T-cell (primary cell): ENCODE measurements at places on chromosomes 4 and X.
A peak's percentile ranks its signal among the peaks of the same experiment; 100 is the strongest.

DNA sequence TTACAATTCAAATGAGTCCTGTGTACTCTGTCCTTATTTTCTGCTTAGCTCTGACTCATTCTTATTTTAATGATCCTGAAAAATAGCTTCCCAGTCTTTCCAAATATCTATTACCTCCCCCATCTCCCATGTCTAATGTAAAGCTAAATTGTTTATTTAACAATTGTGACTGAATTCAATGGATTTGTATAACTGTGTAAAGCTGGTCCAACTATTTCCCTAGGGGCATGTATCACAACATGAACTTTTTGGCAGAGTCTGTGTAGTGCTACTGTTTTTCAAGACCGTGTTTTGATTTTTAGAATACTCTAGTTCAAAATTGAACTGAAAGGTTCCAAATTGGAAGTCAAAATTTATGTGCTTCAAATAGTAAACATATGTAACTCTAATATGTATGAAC is 67.8 kb downstream of the SPCS3 start:
- no peak for DNase-seq

DNA sequence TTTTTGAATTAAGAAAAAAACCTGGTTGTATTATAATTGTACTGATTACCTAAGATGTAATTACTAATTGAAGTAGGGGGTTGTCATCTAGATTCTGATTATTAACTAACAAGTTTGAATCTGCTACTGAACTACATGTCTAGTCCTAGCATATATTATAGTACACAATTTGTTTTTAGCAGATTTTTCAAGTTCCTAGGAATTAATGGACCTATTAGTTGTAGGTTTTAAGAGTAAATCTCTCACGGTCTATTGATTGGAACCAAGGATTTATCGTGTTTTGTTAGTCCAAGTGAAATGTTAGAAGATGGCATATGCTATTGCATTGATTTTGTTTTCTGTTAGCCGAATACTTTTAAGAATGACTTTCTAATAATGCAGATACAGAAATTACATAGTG is 20.8 kb downstream of the PTPN13 start:
- no peak for DNase-seq

GRCh38 chr4:55592014-55592413 is at the start of gene PDCL2:
Gene PDCL2 (minus strand): TSS chr4:55592245. CDS start chr4:55592109, 136 bp downstream.
- DNase-seq: no peak

DNA sequence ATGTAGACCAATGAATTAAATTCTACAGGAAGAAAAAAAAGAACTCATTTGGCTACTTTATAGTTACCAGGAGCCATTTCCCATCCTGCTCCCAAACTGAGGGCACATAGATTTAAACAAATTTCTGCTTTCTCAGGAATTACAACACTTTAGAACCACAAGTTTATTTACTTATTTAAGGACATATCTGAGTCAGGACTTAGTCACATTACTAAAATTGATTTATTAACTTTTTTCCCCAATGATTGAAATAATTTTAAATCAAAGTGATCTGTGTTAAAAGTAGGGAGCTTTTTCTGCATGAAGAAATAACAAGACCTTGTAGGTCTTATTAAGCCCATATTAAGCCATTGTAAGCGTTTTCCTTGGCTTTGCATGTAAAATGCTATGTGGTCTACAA is 291.0 kb upstream of the HAND2 start:
- no peak for DNase-seq

- DNase-seq: no peak
These were observed 851.4 kb downstream of the TRAM1L1 start for GRCh38 chr4:116233971-116234370.

- DNase-seq: no peak
These were observed 49.7 kb downstream of the RAP1GDS1 start for GRCh38 chr4:98310867-98311266.

- peak; percentile 72 for DNase-seq
These were observed at the start of gene SPIN2B for GRCh38 chrX:57121162-57121755. Gene SPIN2B (minus strand): TSS chrX:57121548.

GRCh38 chr4:98480535-98480934 is 177.9 kb downstream of the TSPAN5 start:
- no peak for DNase-seq

GRCh38 chr4:183816882-183817509 is 88.1 kb upstream of the STOX2 start:
- DNase-seq: no peak

GRCh38 chr4:89242216-89242615 is 65.4 kb downstream of the GPRIN3 start:
- no peak for DNase-seq

DNA sequence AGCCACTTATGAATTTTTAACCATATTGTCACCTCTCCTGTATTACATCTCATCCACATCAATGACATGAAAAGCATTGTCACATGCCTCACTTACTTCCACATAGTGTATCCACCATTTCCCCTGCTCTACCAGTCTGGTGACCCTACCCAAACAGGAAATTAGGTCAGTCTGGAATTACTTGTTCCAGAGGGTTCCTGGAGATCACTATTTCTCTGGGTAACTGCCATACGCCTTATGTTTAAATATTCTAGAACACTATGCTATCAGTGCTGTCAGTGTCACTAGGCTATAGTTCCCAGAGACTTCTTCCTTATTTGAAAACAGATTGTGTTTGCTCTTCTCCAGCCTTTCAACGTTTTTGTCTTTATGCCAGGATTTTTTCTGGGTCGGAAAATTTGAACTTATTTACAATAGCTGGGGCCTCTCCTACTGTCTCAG is 15.0 kb downstream of the SRPX2 start:
- DNase-seq: no peak

DNA sequence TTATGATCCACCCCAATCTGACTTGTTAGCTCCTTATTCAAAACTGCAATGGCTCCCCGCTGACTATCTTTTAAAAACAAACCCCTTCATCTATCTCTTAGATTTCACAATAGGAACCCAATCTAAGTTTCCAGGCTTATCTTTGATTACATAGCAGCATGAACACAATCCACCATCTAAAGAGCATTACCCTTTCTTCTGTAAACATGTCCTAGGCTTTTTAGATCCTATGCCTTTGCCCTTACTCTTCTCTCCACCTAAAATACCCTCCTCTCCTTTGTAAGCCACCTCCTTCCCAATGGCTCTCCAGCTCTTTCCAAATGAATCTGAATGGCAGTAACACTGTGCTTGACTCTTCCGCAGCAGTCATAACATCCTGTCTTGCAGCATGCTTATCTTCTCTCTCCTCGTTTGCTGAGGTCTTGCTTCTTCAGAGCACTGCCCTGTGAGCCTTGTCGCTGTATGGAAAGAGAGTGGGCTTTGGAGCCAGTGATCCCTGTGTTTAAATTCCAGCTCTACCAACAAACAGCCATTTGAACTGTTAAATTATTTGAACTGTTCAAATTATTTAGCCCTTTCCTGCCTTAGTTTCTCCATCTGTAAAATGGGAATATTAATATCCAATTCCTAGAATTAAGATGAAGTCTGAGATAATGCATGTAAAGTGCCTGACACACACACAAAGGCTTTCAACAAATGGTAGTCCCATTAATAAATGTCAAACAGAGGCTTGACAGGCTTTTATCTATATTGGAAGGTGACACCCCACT is 16.2 kb upstream of the TSPAN5 start:
- DNase-seq: no peak

DNA sequence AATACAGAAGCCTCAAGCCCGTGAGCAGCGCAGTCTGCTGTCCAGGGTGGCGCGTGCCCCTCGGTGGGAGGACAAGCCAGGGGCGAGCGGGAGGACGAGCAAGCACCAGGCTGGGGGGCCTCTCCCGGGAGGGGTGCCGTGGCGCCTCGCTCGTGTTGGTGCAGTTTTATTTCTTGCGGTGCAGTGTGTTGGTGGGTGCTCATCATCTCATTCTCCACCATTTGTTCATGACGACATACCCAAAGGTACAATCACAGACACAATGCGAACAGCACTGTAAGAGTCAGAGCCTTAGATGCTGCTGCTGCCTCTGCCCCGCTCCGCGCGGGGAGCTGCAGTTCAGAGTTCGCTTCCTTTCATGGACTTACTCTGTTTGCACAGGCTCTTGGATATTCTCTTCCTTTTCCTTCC is 30.3 kb downstream of the RGS12 start:
- no peak for DNase-seq

GRCh38 chrX:68049466-68049865 is 383.8 kb downstream of the OPHN1 start:
- DNase-seq: no peak

GRCh38 chr4:90844241-90844640 is 717.0 kb downstream of the CCSER1 start:
- DNase-seq: no peak

DNA sequence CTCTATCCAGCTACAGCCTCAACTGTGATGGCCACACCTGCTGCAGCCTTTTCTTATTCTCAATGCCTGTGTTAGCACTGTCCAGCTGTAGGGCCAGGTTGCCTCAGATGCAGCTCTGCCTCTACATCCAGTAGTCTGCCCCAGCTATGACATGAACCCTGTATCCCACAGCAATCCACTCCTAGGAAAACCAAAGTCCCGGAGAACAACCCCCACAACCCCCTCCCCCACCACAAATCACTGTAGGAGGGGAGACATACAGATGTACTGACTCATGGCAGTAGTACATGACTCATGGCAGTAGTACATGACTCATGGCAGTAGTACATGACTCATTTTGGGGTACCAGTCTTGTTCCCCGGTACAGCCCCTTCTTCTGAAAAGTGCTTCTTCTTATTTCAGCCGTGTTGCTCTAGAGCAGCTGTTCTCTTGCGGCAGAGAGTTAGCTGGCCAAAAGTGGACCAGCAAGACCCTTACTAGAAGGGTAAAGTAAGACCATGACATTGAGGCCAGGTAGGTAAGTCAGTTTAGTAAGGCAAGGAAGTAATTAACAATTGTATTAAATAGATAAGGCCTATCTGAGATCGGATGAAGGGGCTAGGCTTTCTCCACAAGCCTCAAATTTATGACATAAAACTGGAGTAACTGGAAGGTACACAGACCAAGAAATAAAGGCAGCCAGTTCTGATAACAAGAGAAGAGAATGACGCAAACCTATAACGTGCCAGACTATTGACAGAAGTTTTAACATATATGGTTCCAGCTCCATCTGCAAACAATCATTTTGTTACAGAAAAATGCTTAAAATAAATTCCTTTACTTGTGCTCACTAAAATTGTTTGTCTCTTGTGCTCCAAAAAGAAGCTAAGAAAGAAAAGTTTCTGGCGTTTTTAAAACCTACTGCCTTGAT is 221.4 kb downstream of the TACR3 start:
- DNase-seq: no peak

GRCh38 chrX:72141372-72142004 is 9.8 kb upstream of the RTL5 start:
- no peak for DNase-seq

DNA sequence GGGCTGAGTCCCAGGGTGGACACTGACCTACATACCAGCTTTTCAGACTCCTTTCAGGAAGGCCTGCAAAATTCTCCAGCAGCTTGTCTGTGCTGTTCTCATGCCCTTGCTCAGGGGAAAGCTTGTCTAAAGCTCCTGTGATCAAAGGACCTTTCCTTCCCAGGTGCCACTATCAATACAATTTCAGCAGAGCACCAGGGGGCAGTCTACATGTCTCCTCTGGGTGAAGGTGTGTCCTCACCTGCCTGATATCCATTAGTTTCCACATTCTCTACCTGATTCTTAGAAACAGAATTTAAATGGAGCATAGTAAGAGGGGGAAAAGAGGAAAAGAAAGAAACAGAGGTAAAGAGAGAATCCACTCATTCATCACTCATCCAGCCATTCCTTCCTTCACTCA is 114.2 kb downstream of the PPARGC1A start:
- no peak for DNase-seq

GRCh38 chrX:1589356-1590130 is 1.9 kb upstream of the AKAP17A start:
- no peak for DNase-seq

DNA sequence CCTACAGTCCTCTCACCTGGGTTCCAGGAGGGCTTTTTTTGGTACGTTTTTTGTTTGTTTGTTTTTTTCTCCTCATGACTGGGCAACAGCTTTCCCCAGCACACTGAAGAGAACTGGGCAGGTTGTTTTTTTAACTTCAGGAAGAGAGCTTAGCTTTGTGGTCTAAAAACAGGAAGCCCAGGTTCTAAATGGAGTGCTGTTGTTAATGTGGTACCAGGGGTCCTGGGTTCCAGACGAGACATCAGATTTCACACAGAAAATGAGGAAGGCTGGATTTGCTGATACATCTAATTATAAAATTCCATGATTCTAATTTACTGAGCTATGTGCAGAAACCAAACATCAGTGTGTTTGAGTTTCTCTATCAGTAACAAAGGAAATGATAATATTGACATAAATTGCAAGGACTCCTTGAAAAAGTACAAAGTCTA is 4.2 kb downstream of the MYOZ2 start:
- no peak for DNase-seq
